Tongue (tissue), 3 donors: ENCODE measurements at places on chromosomes 1 and 21. TPM values are rescaled to one million over a fixed set of nuclear protein-coding genes. Genes with fewer than 3 reads are reported as not detected.

Gene KRTAP11-1
- not detected for total RNA-seq

Gene GBP4
- total RNA-seq: 4.1 TPM

Gene LGALS8
- total RNA-seq: 38.5 TPM

Gene FAM3B
- 6.6 TPM for total RNA-seq

Gene HTR1D
- not detected for total RNA-seq

Gene BSND
- not detected for total RNA-seq

Gene EDARADD
- 1.4 TPM for total RNA-seq

Gene ADORA3
- total RNA-seq: not detected

Gene VPS72
- 29.2 TPM for total RNA-seq

Gene NHLH1
- total RNA-seq: not detected

Gene CGN
- total RNA-seq: 4.3 TPM

Gene FCMR
- 4.4 TPM for total RNA-seq

DNA sequence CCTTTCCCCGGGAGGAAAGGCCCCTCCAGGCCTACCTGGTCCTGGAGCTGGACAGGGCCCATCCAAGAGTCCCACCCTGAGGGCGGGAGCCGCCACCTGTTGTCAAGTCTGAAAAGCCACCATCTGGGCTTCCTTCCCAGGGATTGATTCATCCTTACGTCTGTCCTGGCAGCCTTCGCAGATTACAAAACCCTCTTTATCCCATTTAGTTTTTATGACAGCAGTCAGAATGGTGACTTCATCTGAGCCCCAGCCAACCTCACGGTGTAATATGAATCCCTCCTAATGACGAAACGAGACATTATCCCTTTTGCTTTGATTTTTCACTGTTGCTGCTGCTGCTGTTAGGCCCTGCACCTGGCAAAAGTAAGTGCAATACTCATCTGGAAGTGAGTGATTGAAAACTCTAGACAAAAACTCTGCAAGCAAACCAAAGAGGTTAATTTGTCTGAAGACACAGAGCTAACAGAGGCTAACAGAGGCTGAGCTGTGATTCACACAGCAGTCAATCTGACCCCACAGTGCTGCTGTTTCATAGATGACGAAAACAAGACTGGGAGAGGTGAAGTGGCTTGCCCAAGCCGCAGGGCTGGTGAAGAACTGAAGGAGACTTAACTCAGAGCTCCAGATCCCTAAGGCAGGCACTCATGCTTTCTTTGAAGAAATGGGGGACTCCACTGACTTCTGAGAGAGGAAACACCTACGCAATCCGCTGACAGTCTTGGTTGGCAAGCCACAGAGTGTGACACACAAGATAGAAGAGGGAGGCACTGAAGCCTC, 30.0 kb upstream of the S100A7 start:
- peak; percentile 90 for DNase-seq

- DNase-seq: peak; percentile 70
Measured at GRCh38 chr21:45747802-45748445, 104.4 kb downstream of the PCBP3 start.

DNA sequence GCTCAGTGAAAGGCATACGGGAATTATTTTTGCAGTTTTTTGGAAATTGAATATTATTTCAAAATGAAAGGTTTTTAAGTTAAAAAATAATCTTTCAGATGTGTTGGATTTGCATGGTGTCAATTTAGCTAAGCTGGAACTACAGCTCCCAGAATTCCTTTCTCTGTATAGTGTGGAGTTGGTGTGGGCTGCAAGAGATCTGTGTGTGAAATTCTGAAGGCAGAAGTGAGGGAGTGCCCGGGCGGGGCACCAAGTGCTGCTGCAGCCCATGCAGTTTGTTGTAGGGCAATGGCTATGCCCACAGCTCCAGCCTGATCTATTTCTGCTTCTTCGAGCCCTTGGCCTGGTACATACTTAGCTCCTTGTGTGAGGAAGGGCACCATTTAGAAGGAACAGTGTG, 60.5 kb upstream of the CSF1 start:
- DNase-seq: no peak

DNA sequence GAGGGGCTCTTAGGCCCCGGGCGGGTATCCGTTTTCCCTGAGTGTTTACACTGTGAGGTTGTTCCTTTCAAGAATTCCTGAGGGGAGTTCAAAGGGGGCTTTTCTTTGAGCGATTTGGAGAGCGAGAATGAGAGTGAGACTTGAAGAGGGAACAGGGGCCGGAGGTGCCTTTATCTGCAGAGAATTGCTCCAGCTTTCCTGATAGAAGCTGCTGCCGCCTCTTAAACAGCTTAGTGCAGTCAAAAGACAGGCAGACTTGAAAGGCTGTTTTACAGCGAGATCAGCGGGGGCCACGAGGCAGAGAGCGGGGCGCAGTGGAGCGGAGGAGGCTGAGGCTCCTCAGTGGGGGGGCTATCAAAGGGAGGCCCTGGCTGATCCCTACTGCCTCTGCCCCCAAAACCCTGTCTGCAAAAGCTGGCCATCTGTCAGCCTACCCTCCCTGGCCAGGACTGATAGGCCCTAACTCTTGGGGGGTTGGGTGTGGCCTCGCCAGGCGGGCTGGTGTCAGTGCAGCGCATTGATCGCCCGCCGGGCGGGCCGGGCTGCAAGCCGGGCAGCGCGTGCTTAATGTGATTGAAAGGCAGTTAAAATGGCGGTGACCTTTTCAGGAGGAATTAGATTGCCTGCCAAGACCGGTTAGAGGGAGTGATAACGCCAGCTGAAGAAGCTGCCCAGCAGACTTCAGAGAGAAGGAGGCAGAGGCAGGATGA, 36.4 kb downstream of the TMEM53 start:
- DNase-seq: peak; percentile 32

DNA sequence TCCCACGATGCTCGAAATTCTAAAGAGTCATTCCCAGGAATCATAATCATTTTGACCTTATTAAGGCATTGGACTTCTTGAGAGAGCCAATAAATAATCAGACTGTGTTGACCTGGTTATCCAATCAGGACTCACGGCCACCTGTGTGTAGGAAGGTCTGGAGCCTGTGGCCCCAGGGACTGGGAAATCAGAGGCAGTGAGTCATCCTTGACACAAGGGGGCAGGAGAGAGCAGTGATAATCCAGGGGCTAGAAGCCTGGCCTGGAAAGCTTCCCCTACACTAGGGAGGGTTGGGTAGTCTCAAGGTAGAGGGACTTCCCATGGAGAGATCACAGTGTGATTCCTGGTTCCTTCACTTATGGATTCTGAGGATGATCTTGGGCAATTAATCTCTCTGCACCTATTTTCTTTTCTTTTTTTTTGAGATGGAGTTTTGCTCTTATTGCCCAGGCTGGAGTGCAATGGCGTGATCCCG, 4.7 kb downstream of the MR1 start:
- DNase-seq: peak; percentile 72

GRCh38 chr21:32279377-32279680, 480 bp upstream of the MIS18A start:
- no peak for DNase-seq

DNA sequence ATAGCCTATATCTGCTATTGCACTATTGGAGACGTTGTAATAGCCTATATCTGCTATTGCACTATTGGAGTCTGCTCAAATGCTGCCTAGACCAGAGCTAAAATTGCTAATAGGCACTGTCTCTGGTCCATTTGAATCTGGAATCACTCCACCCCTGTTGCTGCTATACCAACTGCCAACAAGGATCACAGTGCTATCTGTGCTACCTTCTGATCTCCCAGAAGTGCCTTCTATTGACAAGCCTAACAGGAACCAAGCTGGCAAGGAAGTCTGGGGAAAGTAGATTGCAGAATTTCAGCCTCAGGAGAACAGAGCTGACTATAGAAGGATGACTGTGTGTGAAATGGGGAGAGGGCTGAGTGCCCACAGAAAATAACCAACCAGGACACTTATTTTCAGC, 15.9 kb downstream of the RWDD3 start:
- no peak for DNase-seq

- no peak for DNase-seq
Measured at GRCh38 chr1:30263888-30264671, 459.3 kb downstream of the MATN1 start.

- DNase-seq: peak; percentile 58
Measured at GRCh38 chr1:37479255-37480124, 5.1 kb downstream of the ZC3H12A start.

DNA sequence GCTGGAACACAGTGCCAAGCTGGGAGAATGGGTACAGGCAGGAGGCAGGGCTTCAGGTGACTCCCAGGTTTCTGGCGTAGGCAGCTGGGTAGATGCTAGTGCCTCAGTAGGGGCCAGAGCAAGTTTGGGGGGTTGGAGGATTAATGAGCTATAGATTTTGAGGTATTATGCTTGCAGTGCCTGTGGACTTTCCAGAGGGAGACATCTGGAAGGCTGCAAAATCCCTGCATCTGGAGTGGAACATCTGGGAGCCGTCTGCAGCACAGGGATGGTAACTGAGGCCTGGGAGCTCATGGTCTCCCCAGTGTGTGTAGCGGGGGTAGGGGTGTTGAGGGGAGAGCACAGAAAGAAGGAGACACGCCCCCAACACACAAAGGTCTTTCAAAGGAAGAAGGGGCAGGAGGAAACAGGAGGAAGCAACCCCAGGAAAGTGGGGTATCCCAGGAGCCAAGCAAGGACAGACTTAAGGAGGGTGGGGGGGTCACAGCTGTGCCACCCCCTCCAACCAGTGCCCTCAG, 2.2 kb upstream of the PDZK1IP1 start:
- peak; percentile 16 for DNase-seq

DNA sequence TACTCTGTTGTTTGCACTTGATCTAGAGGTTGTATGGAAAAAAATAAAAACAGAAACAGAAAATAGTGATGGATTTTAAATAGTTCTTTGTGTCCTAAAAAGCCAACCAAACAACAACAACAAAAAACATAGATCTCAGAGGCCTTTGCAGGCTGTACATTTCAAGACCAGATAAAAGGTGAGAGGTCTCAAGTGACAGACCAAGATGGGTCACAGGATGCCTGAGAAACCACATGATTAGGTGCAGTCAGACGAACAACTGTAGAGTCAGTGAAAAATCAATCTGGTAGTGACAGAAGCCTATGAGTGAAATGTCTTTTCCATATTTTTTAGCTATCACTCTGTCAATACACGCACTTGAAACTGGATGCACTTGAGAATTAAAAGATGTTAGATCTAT, 193.5 kb upstream of the SAMSN1 start:
- DNase-seq: no peak

GRCh38 chr1:2548068-2548589, 8.0 kb upstream of the TNFRSF14 start:
- DNase-seq: peak; percentile 86

- no peak for DNase-seq
Measured at GRCh38 chr1:155608888-155609225, 1.2 kb upstream of the MSTO1 start.

DNA sequence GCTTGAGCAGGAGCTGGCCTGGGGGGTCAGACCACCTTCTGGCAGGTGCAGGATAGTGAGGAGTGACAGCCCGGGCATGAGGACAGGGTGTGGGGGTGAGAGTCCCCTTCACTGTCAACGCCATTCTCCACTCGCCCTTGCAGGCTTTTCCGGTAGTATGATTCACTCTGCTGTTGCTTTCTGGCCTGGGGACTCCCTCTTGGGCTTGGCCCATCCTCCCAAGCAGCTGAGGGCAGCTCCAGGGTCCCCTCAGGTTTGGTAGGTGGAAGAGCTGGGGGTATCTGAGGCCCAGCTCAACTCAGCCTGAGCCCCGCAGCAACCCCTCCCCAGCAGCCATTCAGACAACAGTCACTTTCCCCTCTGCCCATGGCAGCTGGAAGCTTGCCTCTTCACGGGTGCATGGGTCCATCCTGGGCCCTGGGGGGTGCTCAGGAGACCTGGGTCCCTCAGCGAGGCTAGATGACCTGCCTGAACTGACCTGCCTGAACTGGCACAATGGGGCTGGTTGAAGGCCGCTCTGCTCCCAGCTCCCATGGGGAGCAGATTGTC, 1.3 kb downstream of the CLDN19 start:
- DNase-seq: no peak

- peak; percentile 61 for DNase-seq
Measured at GRCh38 chr1:42832641-42833240, 13.7 kb upstream of the ZNF691 start.

DNA sequence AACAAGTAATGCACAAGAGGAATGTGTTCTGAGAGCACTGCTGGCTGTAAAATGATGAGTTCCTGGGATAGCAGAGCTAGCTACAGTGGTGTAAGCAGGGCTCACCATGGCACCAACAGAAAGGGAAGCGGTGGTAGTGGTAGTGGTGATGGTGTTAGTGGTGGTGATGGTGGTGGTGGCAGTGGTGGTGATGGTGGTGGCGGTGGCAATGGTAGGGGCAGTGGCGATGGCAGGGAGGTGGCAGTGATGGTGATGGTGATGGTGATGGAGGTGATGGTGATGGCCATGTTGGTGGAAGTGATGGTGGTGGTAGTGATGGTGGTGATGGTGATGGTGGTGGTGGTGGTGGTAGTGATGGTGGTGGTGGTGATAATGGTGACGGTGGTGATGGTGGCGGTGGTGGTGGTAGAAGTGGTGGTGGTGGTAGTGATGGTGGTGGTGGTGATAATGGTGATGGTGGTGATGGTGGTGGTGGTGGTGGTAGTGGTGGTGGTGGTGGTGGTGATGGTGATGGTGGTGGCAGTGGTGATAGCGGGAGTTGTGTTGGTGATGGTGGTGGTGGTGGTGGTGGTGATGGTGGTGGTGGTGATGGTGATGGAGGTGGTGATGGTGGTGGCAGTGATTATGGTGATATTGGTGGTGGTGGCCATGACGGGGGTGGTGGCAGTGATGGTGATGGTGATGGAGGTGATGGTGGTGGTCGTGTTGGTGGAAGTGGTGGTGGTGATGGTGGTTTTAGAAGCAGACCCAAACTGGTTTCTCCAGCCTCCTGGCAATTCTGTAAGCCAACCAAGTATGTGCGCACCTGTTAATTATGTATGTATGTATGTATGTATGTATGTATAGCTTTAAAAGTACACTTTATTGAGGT, 254.1 kb downstream of the TRABD2B start:
- no peak for DNase-seq

DNA sequence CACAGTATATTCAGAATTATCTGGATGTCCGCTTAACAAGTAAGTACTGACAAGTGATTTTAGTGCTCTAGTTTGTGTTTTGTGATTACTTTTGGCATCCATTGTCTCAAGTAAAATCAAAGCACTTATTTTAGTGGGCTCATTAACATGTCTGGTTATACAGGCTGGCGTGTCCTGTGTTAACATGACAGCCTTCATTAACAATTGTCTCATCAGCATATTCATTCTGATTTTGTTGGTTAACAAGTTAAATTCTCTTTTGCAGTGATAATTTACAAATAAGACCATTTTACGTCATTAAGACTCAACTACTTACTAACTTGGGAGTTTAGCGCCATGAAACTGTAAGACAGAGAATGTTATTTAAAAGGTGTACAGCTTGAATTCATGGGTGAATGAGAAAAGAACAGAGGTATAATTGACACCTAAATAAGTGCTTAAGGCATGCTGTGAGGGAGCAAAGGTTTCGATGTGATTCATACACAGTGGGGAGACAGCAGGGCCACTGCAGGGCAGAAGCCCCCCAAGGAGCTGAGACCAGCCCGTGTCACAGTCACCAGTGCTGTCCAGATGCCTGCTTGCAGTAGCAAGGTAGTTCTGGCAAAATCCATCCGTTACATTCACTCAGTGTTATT, 22.4 kb downstream of the TAF5L start:
- DNase-seq: no peak

- no peak for DNase-seq
Measured at GRCh38 chr1:41855713-41856112, 63.0 kb downstream of the HIVEP3 start.
